Activated CD8-positive, alpha-beta T cell treated with anti-CD3 and anti-CD28 coated beads for 36 hours (primary cell): ENCODE measurements at places on chromosomes 3 and 15. TPM values are rescaled to one million over a fixed set of nuclear protein-coding genes. Genes with fewer than 3 reads are reported as not detected.
A peak's percentile ranks its signal among the peaks of the same experiment; 100 is the strongest.

GRCh38 chr3:45795509-45795881 lies 841 bp downstream of the SLC6A20 start:
- peaks cover 3% of the 10 kb centered on the region for H3K4me1 ChIP-seq
- H3K4me3 ChIP-seq = peak overlapping the region; percentile 51
- H3K36me3 ChIP-seq = no peaks in the 10 kb centered on the region
- H3K27ac ChIP-seq = no peak overlapping the region

GRCh38 chr3:170908235-170909116 lies at the start of gene EIF5A2:
Gene EIF5A2, minus strand, starts transcription at chr3:170908637. Its CDS starts 831 bp downstream, at chr3:170907806.
- H3K4me3 ChIP-seq = peak within 1 kb of the TSS; percentile 95
- peak; percentile 98 for DNase-seq
- H3K27me3 ChIP-seq = no peaks in the 10 kb centered on the region
- peaks cover 7% of the 10 kb centered on the region for H3K36me3 ChIP-seq
- H3K4me1 ChIP-seq = peaks cover 25% of the 10 kb centered on the region

DNA sequence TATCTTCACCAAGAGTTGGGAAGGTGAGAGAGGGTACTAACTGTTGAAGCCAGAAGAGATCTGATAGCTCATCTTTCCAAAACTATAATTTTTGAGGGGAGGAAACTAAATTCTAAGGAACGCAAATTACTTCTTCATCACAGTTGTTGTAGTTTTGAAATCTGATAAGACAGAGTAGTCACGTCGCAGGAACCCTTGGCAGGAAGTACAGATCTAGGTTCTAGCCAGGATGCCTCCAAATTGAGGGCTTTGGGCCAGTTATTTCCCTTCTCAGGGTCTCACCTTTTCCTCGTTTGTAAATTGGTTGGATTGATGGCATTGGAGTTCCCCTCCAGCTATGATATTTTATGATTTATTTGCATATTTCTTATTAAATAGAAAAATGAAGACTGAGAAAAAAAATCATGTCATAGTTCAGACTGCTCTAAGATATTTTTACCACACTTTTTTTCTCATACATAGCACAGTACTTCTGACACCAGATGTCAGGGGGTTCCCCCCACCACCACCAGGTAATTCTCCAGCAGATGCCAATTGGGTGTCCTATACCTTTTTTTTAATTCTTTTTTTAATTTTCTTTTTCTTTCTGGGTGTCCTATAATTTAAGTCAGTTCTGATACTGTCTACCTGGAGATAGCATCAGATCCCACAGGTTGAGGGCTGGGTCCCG lies 32.3 kb upstream of the APH1B start:
- H3K4me1 ChIP-seq = peaks cover 67% of the 10 kb centered on the region
- H3K36me3 ChIP-seq = peaks cover 78% of the 10 kb centered on the region
- no peak overlapping the region for H3K4me3 ChIP-seq
- DNase-seq = peak; percentile 47

The GHSR gene
- not detected for total RNA-seq

DNA sequence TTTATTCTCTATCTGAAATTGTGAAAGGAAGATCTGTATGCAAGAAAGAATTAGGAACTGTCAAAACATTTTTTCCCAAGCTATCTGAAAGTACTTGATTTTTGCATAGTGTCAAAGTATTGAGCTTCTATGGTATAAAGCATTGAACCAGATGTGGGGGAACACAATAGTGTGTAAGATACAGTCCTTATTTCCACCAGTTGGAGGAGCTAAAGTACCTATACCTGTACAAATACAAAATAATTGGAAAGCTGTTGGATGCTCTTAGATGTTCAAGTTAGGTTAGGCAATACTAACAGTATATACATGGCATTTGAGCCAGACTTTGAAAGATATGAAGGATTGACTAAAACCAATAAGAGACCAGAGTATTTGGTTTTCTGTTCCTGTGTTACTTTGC lies 148.4 kb downstream of the B3GALNT1 start:
- no peaks in the 10 kb centered on the region for H3K27me3 ChIP-seq
- no peaks in the 10 kb centered on the region for H3K36me3 ChIP-seq
- no peaks in the 10 kb centered on the region for H3K4me1 ChIP-seq
- H3K4me3 ChIP-seq = no peak overlapping the region

GRCh38 chr15:85667491-85668424 lies 127.0 kb downstream of the KLHL25 start:
- DNase-seq = peak; percentile 79
- H3K27ac ChIP-seq = peak overlapping the region; percentile 96
- peaks cover 54% of the 10 kb centered on the region for H3K36me3 ChIP-seq
- peaks cover 32% of the 10 kb centered on the region for H3K4me1 ChIP-seq
- peak overlapping the region; percentile 36 for H3K4me3 ChIP-seq

- H3K36me3 ChIP-seq = no peaks in the 10 kb centered on the region
- H3K27me3 ChIP-seq = no peaks in the 10 kb centered on the region
- no peak overlapping the region for H3K4me3 ChIP-seq
- H3K27ac ChIP-seq = peak overlapping the region; percentile 36
Measured at GRCh38 chr3:152595975-152596821, 238.7 kb upstream of the P2RY1 start.

DNA sequence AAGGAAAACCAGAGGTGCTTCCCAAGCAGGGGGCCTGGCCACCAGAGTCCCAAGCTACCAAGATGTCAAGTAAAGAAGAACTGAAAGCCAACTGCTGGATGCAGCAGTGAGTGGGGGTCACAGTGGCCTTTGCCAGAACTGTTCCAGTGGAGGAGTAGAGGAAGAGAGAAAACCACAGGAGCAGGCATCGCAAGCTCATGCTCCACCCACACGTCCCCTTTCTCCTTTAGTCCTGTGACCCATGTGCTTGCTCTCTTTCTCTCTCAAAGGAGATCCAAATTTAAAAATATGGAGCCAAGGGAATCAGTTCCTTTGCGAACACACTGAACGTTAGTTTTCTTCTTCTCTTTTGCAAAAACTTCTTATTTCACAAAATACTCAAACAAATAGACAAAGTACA lies 12.4 kb upstream of the ABHD2 start:
- H3K27ac ChIP-seq = no peak overlapping the region
- no peak overlapping the region for H3K4me3 ChIP-seq
- peaks cover 14% of the 10 kb centered on the region for H3K4me1 ChIP-seq
- H3K27me3 ChIP-seq = no peaks in the 10 kb centered on the region
- H3K36me3 ChIP-seq = peaks cover 2% of the 10 kb centered on the region

DNA sequence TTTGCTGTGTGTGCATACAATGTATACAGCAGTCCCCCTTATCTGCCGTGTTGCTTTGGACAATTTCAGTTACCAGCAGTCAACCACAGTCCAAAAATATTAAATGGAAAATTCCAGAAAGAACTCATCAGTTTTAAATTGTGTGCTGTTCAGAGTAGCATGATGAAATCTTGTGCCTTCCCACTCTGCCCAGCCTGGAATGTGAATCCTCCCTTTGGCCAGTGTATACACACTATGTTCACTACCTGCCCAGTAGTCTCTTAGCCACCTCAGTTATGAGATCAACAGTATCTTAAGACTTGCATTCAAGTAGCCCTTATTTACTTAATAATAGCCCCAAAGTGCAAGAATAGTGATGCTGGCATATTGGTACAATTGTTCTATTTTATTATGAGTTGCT lies 133.6 kb upstream of the ABHD17C start:
- peaks cover 3% of the 10 kb centered on the region for H3K4me1 ChIP-seq
- H3K36me3 ChIP-seq = no peaks in the 10 kb centered on the region
